ENCODE measurements at places on chromosomes 11 and 22. TPM values are rescaled to one million over a fixed set of nuclear protein-coding genes. Genes with fewer than 3 reads are reported as not detected.

GRCh38 chr22:24026733-24027132, 15.6 kb downstream of the CABIN1 start:
- DNase-seq = no peak

- DNase-seq = no peak
Observed at GRCh38 chr22:39087881-39088684, 9.0 kb upstream of the APOBEC3H start.

Gene PVALB
- not detected for total RNA-seq

GRCh38 chr22:43343670-43344519, 723 bp upstream of the SCUBE1 start:
- DNase-seq = peak; percentile 21

DNA sequence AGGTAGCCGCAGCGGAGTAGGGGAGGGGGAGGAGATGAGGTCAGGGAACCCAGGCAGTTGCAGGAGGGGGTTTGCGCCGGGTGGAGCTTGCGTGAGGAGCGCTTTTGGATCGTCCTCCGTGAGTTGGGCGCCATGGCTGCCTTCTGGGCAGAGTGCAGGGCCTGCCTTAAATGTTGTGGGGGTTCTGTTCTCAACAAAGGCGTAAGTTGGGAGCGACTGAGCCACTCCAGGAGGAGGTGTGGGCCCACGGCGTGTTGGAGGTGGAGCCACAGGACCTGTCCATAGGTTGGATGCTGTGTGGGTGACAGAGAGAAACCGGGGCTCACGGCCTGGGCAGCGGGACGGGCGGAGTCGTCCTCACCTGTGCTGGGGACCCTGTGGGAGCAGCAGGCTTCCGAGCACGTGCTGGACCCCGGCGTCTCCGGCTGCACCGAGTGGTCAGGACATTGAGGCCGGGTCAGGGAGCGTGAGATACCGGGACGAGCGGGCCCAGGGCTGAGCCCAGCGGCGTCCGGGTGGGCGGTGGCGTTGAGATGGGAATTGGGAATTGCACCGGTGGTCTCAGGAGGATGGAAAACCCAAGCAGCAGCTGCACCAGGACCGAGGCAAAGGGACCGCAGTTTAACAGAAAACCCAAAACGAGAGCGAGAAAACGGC, 977 bp upstream of the PGGHG start:
- no peak for DNase-seq

Gene KCNK4
- total RNA-seq = 0.39 TPM

- peak; percentile 36 for DNase-seq
Observed at GRCh38 chr22:19679522-19680101, 34.7 kb upstream of the SEPTIN5 start.

GRCh38 chr11:104073950-104074705, 37.7 kb downstream of the DDI1 start:
- peak; percentile 43 for DNase-seq

Gene PAFAH1B2
- total RNA-seq = 98.1 TPM

DNA sequence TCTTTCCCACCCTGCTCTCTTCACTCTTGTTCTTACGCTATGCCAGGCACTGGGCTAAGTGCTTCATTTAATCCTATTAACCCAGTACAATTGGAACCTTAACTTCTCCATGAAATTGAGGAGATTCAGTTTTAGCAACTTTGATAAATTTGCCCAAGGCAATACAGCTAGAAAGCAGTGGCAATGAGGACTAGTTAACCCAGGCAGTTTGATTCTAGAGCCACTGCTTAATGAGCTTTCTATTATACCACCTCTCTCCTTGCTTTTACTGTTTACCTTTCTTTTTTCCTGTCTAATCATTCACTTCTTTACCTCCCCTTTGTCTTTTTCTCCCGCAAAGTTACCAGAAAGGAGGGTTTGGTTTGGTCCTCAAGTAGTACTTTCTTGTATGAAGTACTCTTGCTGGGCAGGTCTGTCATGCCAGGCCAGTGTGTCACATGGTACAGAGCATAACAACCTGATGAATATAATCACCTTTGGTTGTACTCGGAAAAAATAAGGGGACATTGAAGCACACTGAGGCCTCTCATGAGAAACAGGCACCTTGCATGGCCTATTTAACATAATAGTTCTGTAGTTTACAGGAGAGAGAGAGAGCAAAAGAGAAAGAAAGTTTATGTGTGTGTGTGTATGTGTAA, 70.6 kb downstream of the PDHX start:
- no peak for DNase-seq

DNA sequence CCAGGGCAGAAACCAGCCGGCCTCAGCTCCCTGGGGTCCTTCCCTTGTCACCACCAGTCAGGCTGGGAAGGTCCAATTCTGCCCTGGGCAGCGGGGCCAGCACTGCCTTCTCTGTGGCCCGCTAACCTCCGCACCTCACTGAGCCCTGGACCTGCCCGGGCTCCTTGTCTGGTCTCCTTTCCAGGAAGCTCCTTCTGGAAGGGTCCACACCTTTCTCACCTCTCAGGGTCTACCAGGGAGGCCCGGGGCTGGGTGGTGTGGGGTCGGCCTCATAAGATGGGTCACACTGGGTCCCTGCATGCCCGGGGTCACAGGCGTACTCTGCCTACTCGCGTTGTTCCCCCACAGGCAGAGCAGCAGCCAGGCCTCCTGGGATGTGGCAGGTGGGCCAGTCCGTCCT, 69.0 kb downstream of the WNT7B start:
- no peak for DNase-seq

DNA sequence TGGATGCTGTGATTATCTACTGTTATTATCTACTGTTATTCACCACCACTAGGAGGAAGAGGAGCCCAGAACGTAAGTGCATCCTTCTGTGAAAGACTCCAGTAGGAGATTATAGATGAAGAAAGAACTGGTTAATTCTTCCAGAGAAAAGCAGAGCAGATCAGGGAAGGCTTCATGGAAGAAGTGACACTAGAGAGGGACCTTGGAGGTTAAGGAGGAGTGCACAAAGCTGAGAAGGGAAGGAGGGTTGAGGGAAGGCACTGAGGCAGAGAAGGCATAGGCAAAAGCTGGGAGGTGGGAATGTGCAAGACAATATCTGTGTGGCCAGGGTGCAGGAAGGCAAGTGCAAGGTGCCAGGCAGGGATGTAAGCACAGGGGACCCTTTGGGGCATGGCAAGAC, 13.5 kb downstream of the CRYBB1 start:
- no peak for DNase-seq

Gene TRIM49
- total RNA-seq = not detected

DNA sequence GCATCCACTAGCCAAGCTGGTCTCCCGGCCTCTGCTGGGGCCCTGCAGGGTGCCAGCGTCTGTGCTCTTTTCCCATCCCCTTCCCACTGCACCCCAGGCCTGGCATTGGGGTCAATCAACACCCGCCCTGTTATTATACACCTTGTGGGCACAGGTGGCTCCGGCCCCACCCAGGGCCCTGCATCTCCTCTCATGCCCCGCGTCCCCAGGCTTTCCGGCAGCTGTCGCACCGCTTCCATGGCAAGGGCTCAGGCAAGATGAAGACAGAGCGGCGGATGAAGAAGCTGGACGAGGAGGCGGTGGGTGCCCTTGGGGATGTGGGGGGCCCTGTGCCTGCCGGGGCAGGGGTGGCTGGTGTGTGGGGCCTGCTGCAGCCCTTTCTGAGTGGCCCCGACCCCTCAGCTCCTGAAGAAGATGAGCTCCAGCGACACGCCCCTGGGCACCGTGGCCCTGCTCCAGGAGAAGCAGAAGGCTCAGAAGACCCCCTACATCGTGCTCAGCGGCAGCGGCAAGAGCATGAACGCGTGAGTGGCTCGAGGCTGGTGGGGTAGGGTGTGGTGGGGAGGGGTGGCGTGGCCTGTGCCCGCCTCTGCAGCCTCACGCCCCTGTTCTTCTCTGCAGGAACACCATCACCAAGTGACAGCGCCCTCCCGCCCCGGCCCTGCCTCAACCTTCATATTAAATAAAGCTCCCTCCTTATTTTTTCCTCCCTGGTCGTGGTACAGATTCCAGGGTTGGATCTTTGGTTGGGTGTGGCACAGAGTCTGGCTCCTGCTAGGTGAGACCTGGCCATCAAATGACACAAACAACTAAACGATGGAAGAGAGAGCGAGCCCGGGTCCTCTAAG, 17.1 kb downstream of the SART1 start:
- DNase-seq = no peak

- DNase-seq = no peak
Observed at GRCh38 chr22:49197505-49197904, 630.2 kb downstream of the BRD1 start.

Gene BIK
- 1.3 TPM for total RNA-seq

Gene POGLUT3
- total RNA-seq = 3.4 TPM

Gene LRP4
- not detected for total RNA-seq

DNA sequence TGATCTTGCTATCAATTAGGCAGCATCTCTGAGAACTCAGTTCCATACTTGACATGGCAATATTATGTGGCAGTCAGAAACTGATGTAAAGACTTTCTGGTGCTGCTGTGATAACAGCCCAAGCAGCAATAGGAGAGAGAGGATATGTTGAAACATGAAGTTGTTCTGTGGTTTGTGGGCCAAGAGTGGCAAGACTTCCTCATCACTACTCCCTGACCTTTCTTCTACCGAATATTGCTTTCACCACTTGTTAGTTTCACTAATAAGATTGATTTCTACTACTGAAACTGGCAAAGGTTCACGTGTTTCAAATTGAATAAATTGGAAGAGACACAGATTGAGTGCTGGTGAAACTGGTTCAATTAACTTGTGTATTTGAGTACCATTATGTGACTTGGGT, 852.6 kb upstream of the RAG2 start:
- DNase-seq = no peak

DNA sequence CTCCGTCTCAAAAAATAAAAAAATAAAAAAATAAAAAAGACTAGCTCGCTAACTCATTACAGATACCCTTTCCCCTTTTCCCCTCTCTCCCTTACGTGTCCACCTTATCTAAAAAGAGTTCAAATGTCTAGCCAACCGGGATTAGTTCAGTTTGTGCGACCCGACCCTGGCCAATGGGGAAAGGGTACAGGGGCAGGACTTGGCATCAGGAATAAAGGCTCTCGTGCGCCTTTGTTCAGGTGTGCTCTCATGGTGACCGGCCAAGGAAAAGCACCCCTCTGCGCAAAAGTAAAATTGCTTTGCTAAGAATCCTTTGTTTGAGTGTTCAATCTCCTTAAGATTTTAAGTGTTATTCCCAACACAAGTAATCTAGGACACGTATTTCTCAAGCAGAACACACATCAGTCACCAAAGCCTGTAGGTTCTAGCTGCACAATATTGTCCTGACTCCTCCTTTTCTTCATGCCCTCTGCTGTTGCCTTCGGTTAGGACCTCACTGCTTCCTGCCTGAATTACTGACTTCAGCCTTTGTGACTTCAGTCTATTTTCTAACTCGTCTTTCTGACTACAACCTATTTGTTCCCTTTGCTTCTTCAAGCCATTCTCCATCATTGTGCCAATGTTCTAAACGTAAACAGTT, 20.7 kb upstream of the CECR2 start:
- DNase-seq = no peak

GRCh38 chr11:67584205-67584880, 731 bp downstream of the GSTP1 start:
- peak; percentile 61 for DNase-seq

Gene TRIM66
- total RNA-seq = 21.4 TPM

GRCh38 chr11:98003606-98004371, 1017.0 kb upstream of the CNTN5 start:
- DNase-seq = no peak

DNA sequence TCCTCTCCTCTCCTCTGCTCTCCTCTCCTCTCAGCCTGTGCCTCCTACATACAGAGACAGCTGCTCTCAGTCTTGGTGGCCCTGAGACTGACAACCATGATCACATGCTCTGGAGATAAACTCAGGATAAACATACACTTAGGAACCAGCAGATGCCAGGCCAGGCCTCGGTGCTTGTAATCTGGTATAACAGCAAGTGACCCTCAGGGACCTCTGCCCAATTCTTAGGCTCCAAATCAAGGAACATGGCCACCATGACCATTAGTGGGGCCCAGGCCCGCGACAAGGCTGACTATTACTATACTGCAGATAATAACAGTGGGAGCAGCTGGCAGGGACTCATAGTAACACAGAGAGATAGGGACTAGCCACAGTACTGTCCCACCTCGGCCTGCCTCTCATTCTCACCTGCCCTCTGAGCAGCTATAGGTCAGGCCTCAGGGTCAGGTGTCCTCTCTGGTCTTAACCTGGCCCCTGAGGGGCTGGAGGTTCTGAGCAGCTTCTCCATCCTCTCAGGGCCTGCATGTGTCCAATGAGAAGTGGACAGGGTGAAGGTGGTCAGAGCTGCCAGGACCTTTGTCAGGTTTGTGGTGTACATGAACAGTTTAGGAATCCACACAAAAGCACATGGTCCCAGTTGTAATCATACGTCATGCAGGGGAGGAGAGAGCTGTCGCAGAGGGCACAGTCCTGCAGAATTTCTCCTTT, 106.1 kb downstream of the GGTLC2 start:
- no peak for DNase-seq

DNA sequence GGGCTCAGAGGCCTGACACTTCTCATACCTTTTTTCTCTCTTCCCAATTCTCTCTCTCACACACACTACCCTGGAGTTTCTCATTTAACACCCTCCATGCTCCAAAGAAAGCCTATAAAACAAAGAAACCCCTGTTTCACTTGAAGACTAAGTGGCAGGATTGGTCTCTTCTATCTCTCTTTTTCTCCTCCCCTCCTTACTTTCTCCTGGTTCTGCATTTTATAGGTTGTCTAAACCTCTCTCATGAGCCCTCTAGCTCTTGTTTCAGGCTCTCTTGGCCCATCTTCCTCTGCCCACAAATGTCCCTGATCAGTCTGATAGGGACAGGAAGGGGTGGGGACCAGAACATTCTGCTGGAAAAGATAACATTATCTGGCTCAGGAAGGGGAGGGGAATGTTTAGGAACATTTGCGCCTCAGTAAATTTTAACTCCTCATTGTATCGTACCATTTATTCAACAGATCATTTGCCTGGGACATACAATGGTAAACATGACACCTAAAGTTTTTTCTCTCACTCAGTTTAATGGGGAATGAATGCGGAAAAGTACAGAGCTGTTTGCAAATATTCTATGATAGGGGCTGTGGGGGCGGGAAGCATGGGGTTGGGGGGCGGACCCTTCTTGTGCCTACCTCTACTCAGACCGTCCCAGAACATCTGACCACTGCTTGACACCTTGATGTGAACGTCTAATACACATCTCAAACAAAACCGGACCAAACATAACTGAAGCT, 10.8 kb downstream of the CRYBA4 start:
- DNase-seq = no peak

Gene FXYD2
- 19.5 TPM for total RNA-seq

Data from B cell (primary cell).